ENCODE measurements at places on chromosomes 12 and 14.

DNA sequence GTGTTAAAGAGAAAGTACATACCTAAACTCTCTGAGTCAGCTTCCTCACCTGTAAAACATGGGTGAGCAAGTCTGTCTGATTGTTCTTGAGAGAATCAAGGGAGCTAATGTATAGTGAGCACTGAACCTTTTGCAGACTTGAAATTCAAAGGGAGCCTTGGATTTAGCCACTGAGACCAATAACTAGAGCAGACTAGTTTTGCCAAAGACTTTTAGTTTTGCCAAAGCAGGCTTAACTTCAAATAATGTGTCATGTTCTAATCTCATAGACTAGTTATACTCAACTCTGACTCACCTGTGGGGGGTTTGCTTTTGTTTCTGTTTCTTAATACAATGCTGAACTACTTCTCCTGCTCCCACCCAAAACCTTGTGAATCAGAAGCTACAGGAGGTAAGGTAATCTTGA is 123.7 kb downstream of the SLC25A21 start:
- DNase-seq = no peak

- DNase-seq = no peak
Measured at GRCh38 chr14:52901357-52901980, 49.4 kb downstream of the FERMT2 start.

GRCh38 chr12:13530966-13531365 is 334.4 kb downstream of the EMP1 start:
- DNase-seq = no peak

DNA sequence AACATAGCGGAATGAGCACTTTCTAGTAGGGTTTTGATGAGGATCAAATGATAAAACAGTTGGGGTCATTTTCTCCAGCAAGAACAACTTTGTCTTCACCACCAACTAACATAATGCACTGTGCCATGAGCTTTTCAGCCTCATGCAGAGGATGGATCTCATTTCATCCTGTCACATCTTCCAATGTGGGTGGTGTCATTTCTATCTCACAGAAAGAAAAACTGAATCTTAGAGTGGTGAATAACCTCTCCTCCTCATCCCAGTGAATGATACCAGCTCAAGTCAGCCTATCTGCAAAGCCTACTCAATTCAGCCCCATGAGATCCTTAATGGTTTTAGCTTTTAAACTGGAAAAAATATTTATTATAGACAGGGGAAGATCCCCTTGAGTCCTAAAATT is 1147.2 kb downstream of the VRK1 start:
- DNase-seq = no peak

GRCh38 chr12:80445083-80445793 is 1.2 kb downstream of the PTPRQ start:
- no peak for DNase-seq

GRCh38 chr12:130686511-130686991 is 29.5 kb downstream of the RIMBP2 start:
- DNase-seq = no peak

- no peak for DNase-seq
Measured at GRCh38 chr12:112762753-112763152, 28.8 kb upstream of the RPH3A start.

- DNase-seq = no peak
Measured at GRCh38 chr12:9843407-9843806, 16.1 kb downstream of the KLRF1 start.

GRCh38 chr12:59820594-59821011 is 224.8 kb downstream of the SLC16A7 start:
- no peak for DNase-seq

DNA sequence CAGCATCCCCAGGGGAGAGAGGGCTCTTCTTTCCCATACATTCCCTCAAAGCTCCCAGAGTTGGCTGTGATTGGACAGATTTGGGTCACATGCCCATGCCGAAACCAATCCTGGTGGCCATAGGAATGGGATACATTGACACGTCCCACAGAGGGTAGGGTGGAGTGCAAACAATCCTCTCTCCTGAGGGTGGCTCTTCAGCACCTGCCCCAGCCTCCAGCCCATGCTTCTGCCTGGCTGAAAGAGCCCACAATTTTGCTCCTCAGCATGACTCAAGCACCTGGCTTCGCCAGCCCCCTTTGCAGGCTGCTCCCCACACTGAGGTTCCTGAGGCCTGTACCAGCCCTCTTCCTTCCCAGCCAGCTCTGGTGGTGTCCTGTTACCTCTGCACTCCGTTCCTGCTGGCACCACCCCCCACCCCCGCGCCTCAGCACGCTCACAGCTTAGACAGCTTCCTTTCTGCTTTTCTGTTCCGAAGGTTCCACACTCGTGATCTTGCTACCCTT is 71.7 kb downstream of the CCDC92 start:
- DNase-seq = no peak

DNA sequence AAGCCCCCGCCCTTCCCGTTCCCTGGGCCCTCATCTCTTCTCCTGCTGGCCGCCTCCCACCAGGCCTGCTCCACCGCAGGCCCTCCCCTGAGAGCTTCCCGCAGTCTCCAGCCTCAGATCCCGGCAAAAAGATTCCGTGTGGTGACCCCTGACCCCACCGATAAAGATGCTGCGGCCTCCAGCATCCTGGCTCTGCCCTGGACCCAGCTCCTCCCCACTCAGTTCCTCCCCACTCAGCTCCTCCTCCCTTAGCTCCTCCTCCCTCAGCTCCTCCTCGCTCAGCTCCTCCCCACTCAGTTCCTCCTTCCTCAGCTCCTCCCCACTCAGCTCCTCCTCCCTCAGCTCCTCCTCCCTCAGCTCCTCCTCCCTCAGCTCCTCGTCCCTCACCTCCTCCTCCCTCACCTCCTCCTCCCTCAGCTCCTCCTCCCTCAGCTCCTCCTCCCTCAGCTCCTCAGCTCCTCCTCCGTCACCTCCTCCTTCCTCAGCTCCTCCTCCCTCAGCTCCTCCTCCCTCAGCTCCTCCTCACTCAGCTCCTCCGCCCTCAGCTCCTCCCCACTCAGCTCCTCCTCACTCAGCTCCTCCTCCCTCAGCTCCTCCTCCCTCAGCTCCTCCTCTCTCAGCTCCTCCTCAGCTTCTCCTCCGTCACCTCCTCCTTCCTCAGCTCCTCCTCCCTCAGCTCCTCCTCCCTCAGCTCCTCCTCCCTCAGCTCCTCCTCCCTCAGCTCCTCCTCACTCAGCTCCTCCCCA is 17.0 kb downstream of the NOC4L start:
- no peak for DNase-seq

DNA sequence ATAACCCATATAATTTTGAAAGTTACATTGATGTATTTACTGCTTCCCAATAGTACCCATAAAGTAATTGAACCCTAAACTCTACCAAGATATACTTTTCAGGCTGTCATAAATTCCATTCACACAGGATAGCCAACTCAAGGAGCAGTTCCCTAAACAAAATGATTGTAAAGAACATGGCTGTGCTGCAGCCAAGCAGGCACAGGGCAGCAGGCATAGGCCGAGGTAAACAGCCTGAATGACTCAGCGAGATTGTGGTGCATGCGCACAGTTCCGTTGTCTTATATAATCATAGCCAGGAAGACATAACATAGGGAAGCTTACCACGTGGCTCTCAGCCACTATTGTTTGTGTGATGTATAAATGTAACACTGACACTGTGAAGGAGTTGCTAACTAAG is 344.9 kb downstream of the FSCB start:
- DNase-seq = no peak

DNA sequence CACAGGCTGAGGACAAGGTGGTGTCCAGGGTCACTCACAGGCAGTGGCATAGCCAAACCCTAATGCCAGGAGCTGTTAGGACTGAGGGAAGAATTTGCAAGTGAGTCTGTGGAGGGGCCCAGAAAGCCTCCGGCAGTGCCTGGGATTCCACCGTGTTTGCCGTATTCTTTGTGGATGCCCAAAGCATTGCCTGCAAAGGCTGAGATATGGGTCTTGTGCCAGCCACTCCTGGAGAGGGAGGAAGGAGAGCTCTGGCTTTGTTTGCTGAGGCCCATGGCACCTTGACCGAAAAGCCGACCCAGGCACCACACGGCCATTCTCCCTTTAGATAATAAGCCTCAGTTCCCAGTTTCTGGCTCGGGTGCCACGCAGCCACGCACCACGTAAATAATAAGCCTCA is 35.8 kb upstream of the GALNT9 start:
- DNase-seq = no peak

- no peak for DNase-seq
Measured at GRCh38 chr12:115169981-115170380, 486.0 kb upstream of the TBX3 start.

Data from cortex of kidney (tissue), 1 donor.